ENCODE measurements at places on chromosomes 1 and 21.

- DNase-seq: no peak
Measured at GRCh38 chr1:219682788-219683187, 69.9 kb upstream of the ZC3H11B start.

- DNase-seq: no peak
Measured at GRCh38 chr1:214251354-214251753, 29.6 kb upstream of the SMYD2 start.

DNA sequence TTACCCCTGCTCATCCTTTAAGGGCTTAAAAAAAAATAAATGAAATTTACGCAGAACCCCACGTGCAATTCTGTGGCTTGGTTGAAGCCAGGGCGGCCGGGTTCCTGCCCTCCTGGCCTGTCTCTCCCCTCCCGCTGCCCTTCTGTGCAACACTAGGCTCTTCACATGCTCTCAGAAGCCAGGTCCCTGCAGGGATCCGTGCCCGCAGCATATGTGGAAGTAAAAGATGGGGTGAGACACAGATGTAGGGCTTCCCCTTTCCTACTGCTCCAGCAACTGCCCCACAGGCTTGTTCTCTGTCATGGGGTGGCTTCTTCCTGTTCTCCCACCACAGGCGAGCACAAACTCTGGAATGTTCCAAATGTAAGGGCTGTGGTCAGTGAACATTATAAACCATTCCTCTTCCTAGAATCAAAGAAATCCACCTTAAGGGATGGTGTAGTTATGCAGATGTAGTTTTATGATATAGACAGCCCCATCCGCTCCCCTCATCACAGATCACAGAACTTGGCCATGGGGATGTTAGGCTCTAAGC is 535.4 kb downstream of the KIF26B start:
- no peak for DNase-seq

DNA sequence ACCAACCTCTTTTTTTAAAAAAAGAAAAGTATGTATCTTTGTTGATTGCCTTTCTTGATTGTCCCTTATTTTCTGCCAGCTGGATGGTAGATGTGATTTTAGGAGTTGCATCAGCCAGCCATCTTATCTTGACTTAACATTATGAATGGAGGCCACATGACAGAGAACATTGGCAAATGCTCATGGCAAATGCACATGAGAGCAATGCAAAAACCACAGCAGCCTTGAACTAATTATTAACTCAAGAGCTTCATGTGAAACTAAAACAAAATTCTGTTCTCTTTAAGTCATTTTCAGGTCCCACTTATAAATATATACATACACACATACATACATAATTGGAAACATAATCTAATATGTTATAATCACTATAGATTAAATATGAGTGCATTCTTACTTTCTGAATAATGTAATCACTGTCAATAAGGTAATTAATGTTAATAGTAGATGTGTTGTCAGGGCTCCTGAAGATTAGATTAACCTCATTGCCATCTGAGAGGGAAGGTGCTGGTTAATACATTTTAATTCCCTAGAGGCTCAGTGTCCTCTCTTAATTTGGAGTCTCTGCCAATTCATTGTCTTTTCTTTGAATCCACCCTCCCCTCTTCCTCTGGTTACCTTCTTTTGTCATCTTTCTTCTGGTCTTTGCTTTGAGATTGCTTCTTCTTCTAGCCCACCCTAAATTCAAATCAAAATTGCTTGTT is 962.2 kb downstream of the ADGRL2 start:
- no peak for DNase-seq

DNA sequence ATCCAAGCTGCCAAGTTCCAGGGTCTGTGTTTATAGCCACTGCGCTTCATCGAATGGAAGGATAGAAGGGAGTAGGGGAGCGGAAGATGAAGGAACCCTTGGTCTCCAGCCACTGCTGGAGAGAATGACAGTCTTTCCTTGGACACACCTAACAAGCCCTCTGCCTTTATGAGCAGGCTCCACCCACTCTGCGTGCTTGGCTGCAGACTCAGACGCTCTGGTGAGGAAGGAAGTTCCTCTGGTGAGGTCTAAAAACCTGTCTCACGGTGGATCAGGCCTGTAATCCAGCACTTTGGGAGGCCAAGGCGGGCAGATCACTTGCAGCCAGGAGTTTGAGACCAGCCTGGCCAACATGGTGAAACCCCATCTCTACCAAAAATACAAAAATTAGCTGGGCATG is 55.4 kb downstream of the MATN1 start:
- no peak for DNase-seq

- no peak for DNase-seq
Measured at GRCh38 chr21:27467366-27467765, 500.5 kb upstream of the ADAMTS5 start.

DNA sequence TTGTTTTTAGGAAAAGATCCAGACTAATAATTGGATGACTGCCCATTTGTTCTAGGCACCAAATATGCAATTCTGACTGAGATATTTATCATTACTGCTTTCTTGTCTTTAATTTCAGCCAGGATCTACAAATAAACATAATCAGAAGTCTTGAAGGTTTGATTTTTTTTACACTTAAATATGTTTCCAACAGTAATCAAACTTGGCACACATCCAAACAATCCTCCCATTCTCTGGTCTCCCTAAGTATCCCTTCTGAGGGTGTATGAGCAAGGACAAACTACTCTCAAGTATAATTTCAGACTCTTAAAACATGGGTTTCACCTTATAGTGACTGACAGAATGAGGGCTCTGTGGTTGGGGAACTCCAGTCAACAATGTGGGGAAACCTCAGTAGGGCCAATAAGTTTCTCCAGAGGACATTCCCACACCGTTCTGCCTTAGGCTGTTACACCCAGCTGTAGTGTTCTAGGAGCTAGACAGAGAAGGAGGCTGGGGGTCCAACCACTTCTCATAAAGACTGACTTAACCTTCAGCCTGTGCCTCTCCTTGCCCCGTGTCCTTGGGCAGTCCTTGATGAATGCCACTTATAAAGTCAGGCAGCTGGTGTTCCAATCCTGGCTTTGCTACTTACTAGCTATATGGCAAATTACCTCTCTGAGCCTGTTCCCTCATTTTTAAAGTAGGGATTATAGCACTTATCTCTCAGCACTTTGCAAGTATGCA is 1.5 kb upstream of the PALMD start:
- DNase-seq: no peak
